T-helper 17 cell (primary cell): ENCODE measurements at places on chromosomes 5 and 9. TPM values are rescaled to one million over a fixed set of nuclear protein-coding genes. Genes with fewer than 3 reads are reported as not detected.

Gene SLC34A1
- 0.40 TPM for total RNA-seq

Gene SLC36A2
- total RNA-seq: not detected

Gene DMRTA1
- total RNA-seq: 0.21 TPM

Gene TLX3
- not detected for total RNA-seq

Gene BTNL3
- not detected for total RNA-seq

Gene SLC25A25
- total RNA-seq: 16.3 TPM

Gene CMBL
- 0.39 TPM for total RNA-seq

GRCh38 chr9:97505845-97506244, 4.4 kb downstream of the TMOD1 start:
- H3K27ac ChIP-seq: no peak overlapping the region
- H3K36me3 ChIP-seq: peaks cover 6% of the 10 kb centered on the region
- peaks cover 7% of the 10 kb centered on the region for H3K4me1 ChIP-seq
- H3K27me3 ChIP-seq: peaks cover 20% of the 10 kb centered on the region
- no peak for DNase-seq

DNA sequence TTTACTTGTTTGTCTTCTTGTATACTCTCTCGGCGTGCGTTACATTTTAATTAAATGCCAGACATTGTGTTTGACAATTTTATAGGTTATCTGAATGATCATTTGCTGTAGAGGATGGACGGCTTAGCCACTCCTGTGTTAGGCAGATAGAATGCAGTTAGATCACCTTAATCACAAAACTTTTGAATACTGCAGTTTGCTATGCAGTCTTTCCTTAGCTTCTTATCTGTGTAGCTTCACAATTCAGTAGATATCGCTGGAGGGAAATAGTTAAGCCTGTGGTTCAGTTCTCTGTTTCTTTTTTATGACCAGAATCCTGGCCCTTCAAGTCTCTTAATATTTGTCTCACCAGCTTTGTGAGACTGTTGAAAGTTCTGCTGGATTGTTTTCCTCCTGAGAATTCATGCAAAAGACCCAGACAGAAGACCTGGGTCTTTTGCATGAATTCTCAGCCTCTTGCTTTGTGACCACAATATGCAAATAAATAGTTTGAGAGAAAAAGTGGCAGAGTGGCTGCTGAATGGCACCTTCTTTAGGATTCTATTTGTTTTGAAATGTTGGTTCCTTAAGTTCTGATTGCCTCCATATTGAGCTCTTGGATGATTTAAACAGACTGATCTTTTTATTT, 40.2 kb downstream of the RASA1 start:
- H3K4me3 ChIP-seq: no peak overlapping the region
- DNase-seq: no peak
- H3K27ac ChIP-seq: no peak overlapping the region
- H3K4me1 ChIP-seq: peaks cover 42% of the 10 kb centered on the region
- no peaks in the 10 kb centered on the region for H3K27me3 ChIP-seq

- peaks cover 9% of the 10 kb centered on the region for H3K4me1 ChIP-seq
- no peak overlapping the region for H3K27ac ChIP-seq
- H3K27me3 ChIP-seq: peaks cover 75% of the 10 kb centered on the region
- H3K4me3 ChIP-seq: no peak overlapping the region
- peaks cover 4% of the 10 kb centered on the region for H3K36me3 ChIP-seq
Measured at GRCh38 chr5:66739021-66739420, 142.8 kb downstream of the MAST4 start.

DNA sequence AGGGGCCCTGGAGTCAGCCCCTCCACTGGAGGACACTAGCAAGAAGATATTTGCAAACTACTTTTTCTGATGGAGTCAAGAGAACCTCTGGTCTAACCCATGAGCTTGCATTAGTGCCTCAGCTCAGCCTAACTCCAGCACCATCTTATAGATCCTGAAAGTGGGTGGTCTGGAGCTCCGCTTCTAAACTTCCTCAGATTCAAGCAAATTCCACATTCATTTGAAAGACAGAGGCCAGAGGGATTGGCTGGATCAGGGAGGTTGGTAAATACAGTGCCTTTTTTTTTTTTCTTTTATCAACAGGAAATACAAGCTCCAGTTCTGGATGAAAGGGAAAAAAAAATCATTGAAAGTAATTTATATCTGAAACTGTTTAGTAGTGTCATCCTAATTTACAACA, 99.9 kb downstream of the ENC1 start:
- H3K4me1 ChIP-seq: no peaks in the 10 kb centered on the region
- no peak overlapping the region for H3K27ac ChIP-seq
- no peaks in the 10 kb centered on the region for H3K36me3 ChIP-seq
- no peak overlapping the region for H3K4me3 ChIP-seq
- H3K27me3 ChIP-seq: peaks cover 19% of the 10 kb centered on the region

GRCh38 chr5:58258984-58259684, 200.8 kb downstream of the PLK2 start:
- H3K4me3 ChIP-seq: no peak overlapping the region
- peaks cover 15% of the 10 kb centered on the region for H3K27me3 ChIP-seq
- no peak for DNase-seq
- peaks cover 2% of the 10 kb centered on the region for H3K36me3 ChIP-seq

- no peak for DNase-seq
- H3K4me1 ChIP-seq: peaks cover 5% of the 10 kb centered on the region
- H3K4me3 ChIP-seq: no peak overlapping the region
- no peak overlapping the region for H3K27ac ChIP-seq
- H3K36me3 ChIP-seq: peaks cover 5% of the 10 kb centered on the region
Measured at GRCh38 chr9:2630158-2630557, 8.6 kb downstream of the VLDLR start.

- peak overlapping the region; percentile 99 for H3K27ac ChIP-seq
- peaks cover 24% of the 10 kb centered on the region for H3K4me1 ChIP-seq
Measured at GRCh38 chr5:53560028-53560427, 411 bp upstream of the NDUFS4 start.

DNA sequence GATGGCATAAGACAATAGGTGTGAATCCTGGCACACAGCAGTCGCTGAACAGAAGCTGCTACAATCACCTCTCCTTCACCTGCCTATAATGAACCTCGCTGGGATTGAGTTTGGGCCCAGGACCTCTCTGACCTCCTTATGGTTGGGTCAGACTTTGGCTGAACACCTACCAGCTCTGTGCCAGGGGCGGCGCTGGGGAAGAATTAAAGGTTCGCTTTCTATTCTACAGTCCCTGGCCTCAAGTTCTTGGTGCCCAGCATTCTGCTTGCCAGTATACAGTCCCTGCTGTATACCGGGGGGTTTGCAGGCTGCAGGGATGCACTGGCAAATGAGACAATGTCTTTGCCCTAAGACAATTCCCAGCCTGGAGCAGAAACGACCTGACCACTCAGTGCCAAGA, 895 bp upstream of the STRBP start:
- H3K4me3 ChIP-seq: peak overlapping the region; percentile 81
- peak overlapping the region; percentile 67 for H3K27ac ChIP-seq
- no peak for DNase-seq
- H3K36me3 ChIP-seq: no peaks in the 10 kb centered on the region
- peaks cover 28% of the 10 kb centered on the region for H3K4me1 ChIP-seq
- H3K27me3 ChIP-seq: no peaks in the 10 kb centered on the region

- H3K27ac ChIP-seq: no peak overlapping the region
- H3K4me3 ChIP-seq: no peak overlapping the region
- peaks cover 15% of the 10 kb centered on the region for H3K27me3 ChIP-seq
- peaks cover 6% of the 10 kb centered on the region for H3K36me3 ChIP-seq
- H3K4me1 ChIP-seq: peaks cover 10% of the 10 kb centered on the region
- DNase-seq: no peak
Measured at GRCh38 chr5:154642499-154643245, 112.5 kb upstream of the LARP1 start.

DNA sequence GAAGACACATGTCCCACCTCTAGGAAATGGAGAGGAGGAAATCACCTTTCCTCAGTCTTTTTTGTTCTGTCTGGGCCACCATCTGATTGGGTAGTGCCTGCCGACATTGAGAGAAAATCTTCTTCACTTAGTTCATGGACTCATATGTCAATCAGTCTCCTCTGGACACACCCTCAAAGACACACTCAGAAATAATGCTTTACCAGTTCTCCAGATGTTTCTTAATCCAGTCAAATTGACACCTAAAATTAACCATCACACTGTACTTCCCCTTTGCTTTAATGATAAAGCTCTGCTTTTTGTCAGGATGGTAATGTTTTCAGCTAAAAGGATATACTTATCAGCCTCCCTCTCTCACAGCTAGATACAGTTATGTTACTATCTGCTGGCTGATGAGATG, 267.3 kb downstream of the CD180 start:
- H3K36me3 ChIP-seq: peaks cover 5% of the 10 kb centered on the region
- H3K27me3 ChIP-seq: peaks cover 12% of the 10 kb centered on the region
- no peak overlapping the region for H3K4me3 ChIP-seq
- DNase-seq: no peak
- H3K4me1 ChIP-seq: peaks cover 7% of the 10 kb centered on the region

DNA sequence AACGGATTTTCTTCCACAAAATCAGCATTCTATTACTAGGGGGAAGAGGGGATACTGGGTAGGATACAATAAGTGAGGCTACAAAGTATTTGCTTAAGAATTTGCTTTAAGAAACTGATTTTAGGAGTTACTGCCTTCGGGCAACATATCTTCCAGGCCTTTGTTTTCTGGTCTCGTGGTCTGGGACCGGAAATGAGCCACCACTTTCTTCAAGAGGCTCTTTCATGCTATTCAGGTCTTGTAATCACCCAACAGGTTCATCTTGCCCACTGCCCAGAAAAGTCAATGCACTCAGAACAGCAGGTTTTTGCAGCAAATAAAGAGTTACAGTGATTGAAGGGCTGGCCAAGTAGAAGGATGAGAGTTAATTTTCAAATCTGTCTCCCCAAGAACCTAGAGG, 6.6 kb upstream of the AOPEP start:
- DNase-seq: no peak
- H3K27ac ChIP-seq: no peak overlapping the region
- H3K4me3 ChIP-seq: no peak overlapping the region
- H3K4me1 ChIP-seq: no peaks in the 10 kb centered on the region
- H3K27me3 ChIP-seq: peaks cover 21% of the 10 kb centered on the region

GRCh38 chr5:179872828-179873575, 14.4 kb upstream of the MRNIP start:
- no peaks in the 10 kb centered on the region for H3K27me3 ChIP-seq
- no peak overlapping the region for H3K27ac ChIP-seq
- H3K4me1 ChIP-seq: peaks cover 5% of the 10 kb centered on the region
- no peak for DNase-seq
- H3K4me3 ChIP-seq: no peak overlapping the region

- H3K4me1 ChIP-seq: no peaks in the 10 kb centered on the region
- H3K27me3 ChIP-seq: no peaks in the 10 kb centered on the region
- no peak overlapping the region for H3K27ac ChIP-seq
- H3K36me3 ChIP-seq: no peaks in the 10 kb centered on the region
Measured at GRCh38 chr9:119483153-119483552, 113.9 kb upstream of the BRINP1 start.

GRCh38 chr5:81544351-81545018, 150.6 kb upstream of the ACOT12 start:
- H3K4me3 ChIP-seq: no peak overlapping the region
- H3K36me3 ChIP-seq: no peaks in the 10 kb centered on the region
- no peaks in the 10 kb centered on the region for H3K27me3 ChIP-seq
- no peak overlapping the region for H3K27ac ChIP-seq

- no peak for DNase-seq
- H3K4me1 ChIP-seq: peaks cover 23% of the 10 kb centered on the region
- H3K27me3 ChIP-seq: no peaks in the 10 kb centered on the region
Measured at GRCh38 chr9:110141227-110141793, 66.6 kb downstream of the C9orf152 start.
